NCI-H2107 (cell line): ENCODE measurements at places on chromosomes 16 and 17.

- no peak for DNase-seq
Measured at GRCh38 chr16:69266334-69267063, 44.7 kb upstream of the VPS4A start.

DNA sequence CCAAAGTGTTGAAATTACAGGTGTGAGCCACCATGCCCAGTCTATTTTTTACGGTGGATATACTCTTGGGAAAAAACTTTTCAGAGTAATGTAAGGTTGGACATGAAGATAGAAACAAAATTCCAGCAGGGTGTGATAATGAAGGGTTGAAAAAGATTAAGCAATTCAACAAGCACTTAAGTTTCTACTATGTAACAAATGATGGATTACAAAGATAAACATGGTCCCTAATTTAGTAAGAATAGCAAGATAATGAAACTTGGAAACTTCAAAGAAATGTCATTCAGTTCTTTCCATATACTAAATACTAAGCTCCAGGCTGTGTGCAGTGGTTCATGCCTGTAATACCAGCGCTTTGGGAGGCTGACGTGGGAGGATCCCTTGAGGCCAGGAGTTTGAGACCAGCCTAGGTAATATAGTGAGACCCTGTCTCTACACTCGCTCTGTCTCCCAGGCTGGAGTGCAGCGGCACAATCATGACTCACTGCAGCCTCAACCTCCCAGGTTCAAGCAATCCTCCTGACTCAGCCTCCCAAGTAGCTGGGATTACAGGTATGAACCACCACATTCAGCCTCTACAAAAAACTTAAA, 31.0 kb downstream of the PSMD12 start:
- no peak for DNase-seq

DNA sequence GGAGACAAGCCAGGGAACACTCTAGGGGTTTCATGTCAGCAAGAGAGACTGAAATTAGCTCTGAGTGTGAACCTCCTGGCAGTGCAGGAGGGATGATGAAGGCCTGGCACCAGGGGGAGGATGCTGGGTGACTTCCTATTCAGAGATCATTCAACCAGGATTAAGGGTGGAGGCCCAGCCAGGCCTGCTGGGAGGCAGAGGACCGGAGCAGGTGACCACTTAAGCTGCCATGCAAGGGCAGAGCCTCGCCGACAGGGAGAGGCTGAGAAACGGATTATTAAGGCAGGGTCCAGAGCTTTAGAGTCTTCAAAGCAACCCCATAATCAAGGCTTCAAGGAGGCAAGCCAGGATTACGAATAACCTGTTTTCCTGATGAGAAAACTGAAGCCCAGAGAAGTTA, 10.6 kb upstream of the SRCIN1 start:
- DNase-seq = no peak

DNA sequence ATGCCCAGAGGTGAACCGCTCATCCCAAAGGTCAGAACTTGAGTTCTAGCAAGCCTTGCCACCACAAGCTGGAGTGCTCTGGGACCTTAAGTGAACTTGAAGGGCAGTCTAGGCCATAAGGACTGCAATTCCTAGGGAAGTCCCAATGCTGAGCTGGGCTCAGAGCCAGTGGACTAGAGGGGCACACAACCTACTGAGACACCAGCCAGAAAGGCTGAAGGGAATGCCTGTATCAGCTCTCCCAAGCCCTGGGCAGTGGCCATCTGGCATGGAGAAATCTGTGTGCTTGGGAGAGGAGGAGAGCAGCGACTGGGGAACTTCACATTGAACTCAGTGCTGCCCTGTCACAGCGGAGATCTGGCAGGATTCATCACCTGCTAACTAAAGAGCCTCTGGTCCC, 201.3 kb downstream of the CEP112 start:
- DNase-seq = no peak

- no peak for DNase-seq
Measured at GRCh38 chr16:29996766-29997250, 767 bp downstream of the INO80E start.

DNA sequence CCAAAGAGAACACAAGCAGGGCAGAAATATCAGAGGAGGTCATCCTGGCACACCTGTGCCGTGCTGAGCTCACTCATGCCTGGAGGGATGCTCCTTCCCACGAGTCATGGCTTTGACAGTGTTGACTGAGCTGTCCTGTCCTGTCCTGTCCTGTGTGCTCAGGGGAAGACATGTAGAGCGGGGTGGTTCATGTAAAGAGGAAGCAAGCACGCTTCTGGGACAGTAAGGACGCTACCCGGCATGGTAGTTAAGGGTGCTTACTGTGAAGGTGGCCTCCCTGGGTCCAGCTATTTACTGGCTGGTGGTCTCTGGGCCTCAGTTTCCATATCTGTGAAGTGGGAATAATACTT, 398 bp downstream of the LGALS9 start:
- no peak for DNase-seq

GRCh38 chr17:35338230-35338629, 35.2 kb downstream of the SLFN11 start:
- DNase-seq = no peak

- no peak for DNase-seq
Measured at GRCh38 chr17:30805944-30806456, 18.5 kb downstream of the CRLF3 start.

- DNase-seq = peak; percentile 76
Measured at GRCh38 chr17:40068917-40069750, 6.4 kb downstream of the THRA start.

GRCh38 chr17:65470783-65471182, 90.7 kb downstream of the AXIN2 start:
- DNase-seq = no peak

DNA sequence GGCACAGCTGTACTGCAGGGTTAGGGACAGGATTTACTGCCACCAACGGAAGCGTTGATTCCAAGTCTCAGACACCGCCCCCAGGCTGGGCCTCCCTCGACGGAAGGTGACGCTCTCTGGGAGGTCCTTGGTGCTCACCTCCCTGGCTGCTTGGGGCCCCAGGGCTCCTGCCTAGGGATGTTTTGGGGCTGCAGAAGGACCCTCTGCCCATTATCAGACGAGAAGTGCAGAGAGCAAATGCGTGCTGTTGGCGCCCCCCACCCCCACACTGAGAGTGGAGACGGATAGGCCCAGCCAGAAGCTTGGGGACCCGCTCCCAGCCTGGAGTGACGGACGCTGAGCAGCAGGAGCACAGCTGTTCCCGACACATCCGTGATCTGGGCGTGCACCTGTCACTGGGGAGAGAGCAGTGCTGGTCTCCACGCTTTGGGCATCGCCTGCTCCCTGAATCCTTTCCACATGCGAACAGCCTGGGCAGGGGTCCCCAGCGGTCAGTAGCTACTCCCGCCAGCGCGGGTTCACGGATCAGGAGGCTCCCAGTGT, 5.1 kb upstream of the SOX8 start:
- no peak for DNase-seq

DNA sequence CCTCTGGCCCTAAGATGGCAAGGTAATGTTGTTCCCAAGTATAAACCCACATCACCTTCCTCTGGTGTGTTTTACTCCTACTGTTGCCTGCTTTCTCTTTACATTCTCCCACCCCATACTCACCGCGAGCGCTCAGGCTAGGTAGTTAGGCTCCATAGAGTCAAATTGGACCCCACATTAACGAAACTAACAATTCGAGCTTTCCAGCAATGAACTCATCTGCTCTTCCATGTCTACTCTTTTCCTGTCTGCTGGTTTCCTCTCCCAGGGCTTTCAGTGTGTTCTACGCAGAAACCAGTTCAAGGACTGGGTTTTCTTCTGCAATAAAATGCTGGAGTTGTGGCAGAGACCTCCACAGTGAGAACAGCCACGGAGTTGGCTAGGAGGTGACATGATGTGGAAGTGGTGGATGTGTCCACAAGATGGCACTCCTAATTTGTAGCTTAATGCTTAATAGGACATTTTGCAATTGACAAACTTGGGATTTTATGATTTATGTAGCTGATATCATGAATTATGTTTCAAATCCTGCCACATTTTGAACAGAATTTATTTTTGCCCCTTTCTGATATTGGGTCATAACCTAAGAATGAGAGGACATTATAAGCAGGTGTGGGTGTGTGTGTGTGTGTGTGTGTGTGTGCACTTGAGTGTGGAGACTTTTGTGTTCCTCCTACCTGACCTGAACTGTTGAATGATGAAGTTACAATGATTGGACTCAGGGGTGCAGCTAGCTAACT, 2.2 kb upstream of the UQCRC2 start:
- no peak for DNase-seq

DNA sequence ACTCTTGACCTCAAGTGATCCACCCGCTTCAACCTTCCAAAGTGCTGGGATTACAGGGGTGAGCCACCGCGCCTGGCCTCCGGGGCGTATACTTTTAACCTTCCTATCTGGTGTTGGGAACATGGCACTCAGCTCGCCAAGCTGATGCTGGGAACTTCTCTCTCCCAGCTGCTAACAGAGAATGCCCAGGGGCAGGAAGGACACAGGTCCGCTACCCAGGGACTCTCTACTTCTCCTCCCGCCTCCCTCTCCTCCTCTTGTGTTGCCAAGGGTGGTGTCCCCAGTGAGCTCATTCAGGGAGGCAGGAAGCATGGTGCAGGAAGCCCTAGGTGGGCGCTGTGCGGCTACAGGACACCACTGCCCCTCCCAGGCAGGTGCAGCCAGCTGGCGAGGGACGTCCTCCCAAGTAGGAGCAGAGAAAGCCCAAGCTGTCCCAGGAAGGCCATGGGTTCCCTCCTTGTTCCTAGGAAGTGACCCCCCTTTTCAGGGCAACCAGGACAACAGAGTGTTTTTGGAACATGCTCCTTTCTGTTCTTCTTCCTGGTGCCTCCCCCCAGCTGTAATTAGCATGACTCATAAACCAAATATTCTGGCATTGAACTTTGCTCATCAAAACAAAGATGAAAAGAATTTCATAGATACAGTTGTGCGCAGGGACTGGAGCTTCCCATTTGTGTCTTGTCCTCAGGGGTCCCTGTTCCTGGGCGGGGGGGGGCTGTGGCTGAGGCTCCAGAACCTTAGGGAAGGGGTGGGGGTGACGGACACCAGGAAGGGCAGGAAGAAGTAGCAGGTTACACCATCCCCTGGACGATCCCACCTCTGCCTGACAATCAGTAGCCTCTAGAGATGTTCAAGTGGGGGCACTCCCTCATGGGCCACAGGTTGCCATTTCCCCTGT, 2.7 kb downstream of the C1QTNF1 start:
- DNase-seq = no peak

- no peak for DNase-seq
Measured at GRCh38 chr17:10121971-10122707, 76.3 kb downstream of the GAS7 start.

GRCh38 chr17:39777534-39778365, 40.0 kb downstream of the GRB7 start:
- no peak for DNase-seq

- peak; percentile 41 for DNase-seq
Measured at GRCh38 chr16:19898924-19899604, 14.4 kb upstream of the GPRC5B start.

GRCh38 chr16:14509055-14509454, 121.0 kb downstream of the PARN start:
- DNase-seq = no peak

DNA sequence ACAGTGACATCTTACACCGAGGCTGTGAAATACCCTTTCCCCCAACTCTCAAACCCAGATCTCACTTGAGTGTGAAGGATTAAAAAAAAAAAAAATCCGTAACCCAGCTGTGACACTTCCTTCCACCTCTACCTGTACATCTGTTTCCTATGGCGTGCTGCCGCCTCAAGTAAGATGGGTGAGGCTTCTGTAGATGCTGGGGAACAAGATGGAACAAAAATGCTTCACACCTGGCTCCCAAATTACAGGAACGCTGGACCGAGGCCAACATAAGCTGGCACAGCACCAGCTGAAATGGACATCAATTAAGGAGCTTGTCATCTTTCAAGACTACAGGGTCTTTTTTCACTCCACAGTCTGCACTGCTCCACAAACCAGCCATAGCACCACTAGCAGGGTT, 95.9 kb downstream of the HIC1 start:
- DNase-seq = no peak

- DNase-seq = peak; percentile 94
Measured at GRCh38 chr16:85612801-85613603, at the start of gene GSE1. Gene GSE1 (plus strand): TSS chr16:85613322. CDS start chr16:85613392, 70 bp downstream.

DNA sequence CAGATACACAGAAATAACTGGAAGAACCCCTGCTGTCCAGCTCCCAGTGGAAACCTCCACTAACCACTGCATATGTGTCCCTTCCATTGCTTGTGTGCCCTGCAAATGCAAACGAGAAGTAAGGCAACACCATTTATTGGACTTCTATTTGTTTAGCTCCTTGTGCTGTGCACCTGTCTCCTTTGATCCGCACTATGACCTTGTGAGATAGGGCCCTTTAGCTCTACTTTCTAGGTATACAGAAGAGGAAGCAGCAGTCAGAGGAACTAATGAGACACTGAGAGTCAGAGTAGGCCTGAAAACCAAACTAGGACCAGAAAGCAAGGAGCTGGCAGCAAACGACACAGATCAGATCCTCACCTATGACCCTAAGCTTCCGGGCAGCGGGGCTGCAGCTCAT, 22.4 kb downstream of the SOX9 start:
- no peak for DNase-seq

DNA sequence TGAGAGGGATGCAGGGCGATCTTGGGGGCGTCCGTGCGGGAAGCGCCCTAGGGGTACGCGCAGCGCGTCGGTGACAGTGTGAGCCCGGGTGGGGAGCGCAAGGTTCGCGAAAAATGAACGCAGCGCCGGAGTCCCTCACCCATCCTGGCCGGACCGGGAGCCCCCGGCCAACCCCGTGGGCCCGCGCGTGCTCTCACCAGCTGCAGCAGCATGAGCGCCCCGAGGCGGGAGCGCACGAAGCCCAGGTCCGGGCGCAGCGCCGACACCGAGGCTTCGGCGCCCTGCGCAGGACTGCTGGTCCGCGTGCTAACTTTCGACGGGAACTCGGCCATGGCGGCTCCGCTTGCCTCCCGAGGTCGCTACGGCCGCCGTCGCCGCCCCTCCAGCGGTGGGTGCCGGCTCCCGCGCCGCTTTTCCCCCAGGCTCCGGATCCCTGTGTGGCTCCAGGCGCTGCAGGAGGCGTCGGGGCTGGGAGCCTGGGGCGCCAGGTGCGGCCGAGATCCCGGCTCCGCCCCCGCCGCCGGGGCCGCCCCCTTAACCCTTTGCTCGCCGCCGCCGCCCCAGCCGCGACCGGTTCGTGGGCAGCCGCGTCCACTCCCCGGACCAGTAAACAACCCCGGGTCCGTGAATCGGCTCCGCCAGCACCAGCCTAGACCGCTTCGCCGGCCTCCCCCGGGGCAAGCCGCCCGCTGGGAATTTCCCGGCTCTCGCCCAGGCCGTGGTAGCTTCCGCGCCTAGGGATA, at the start of gene PLLP:
Gene PLLP (minus strand): TSS at position 464 of the 743 bp plus-strand sequence. CDS start 132 bp downstream, at position 332.
- DNase-seq = peak; percentile 65

GRCh38 chr17:7018331-7018964, 4.4 kb upstream of the BCL6B start:
- no peak for DNase-seq
